ENCODE measurements at places on chromosomes 16 and 17. TPM values are rescaled to one million over a fixed set of nuclear protein-coding genes. Genes with fewer than 3 reads are reported as not detected.

SULT1A1 gene
- polyA plus RNA-seq: 5.0 TPM

PPP1R27 gene
- polyA plus RNA-seq: 0.41 TPM

ADAD2 gene
- not detected for polyA plus RNA-seq

AIPL1 gene
- not detected for polyA plus RNA-seq

LPO gene
- polyA plus RNA-seq: not detected

LGALS9B gene
- polyA plus RNA-seq: 0.67 TPM

KCNJ18 gene
- polyA plus RNA-seq: not detected

TP53TG3B gene
- 0.74 TPM for polyA plus RNA-seq

NPW gene
- polyA plus RNA-seq: 0.56 TPM

KRT36 gene
- polyA plus RNA-seq: not detected

TBC1D3G gene
- polyA plus RNA-seq: 0.75 TPM

LRRC37B gene
- polyA plus RNA-seq: 13.6 TPM

FOXC2 gene
- polyA plus RNA-seq: 22.8 TPM

HOXB9 gene
- not detected for polyA plus RNA-seq

TEX19 gene
- not detected for polyA plus RNA-seq

AANAT gene
- not detected for polyA plus RNA-seq

CD300LB gene
- polyA plus RNA-seq: 1.1 TPM

POLG2 gene
- polyA plus RNA-seq: 19.2 TPM

WDR45B gene
- polyA plus RNA-seq: 34.7 TPM

CACNG3 gene
- not detected for polyA plus RNA-seq

ZFPM1 gene
- polyA plus RNA-seq: 0.88 TPM

CDH13 gene
- 58.9 TPM for polyA plus RNA-seq

CBFA2T3 gene
- 1.0 TPM for polyA plus RNA-seq

FOXL1 gene
- polyA plus RNA-seq: 4.3 TPM

PHF12 gene
- polyA plus RNA-seq: 10.1 TPM

ZNF205 gene
- 36.6 TPM for polyA plus RNA-seq

TXNL4B gene
- 7.3 TPM for polyA plus RNA-seq

SCARF1 gene
- polyA plus RNA-seq: 0.63 TPM

ANKS3 gene
- 79.5 TPM for polyA plus RNA-seq

RND2 gene
- polyA plus RNA-seq: 3.9 TPM

CACNA1G gene
- polyA plus RNA-seq: not detected

NPB gene
- not detected for polyA plus RNA-seq

NLE1 gene
- polyA plus RNA-seq: 4.5 TPM

GIT1 gene
- polyA plus RNA-seq: 8.1 TPM

ADAP2 gene
- polyA plus RNA-seq: 11.6 TPM

STH gene
- polyA plus RNA-seq: not detected

PERCC1 gene
- not detected for polyA plus RNA-seq

ZNF594 gene
- polyA plus RNA-seq: 1.9 TPM
